ENCODE measurements at places on chromosomes 4 and X. TPM values are rescaled to one million over a fixed set of nuclear protein-coding genes. Genes with fewer than 3 reads are reported as not detected.

GRCh38 chrX:276581-277201 is 4.5 kb upstream of the PLCXD1 start:
- H3K4me1 ChIP-seq = peaks cover 17% of the 10 kb centered on the region
- H3K4me3 ChIP-seq = peak overlapping the region; percentile 81
- H3K27ac ChIP-seq = no peak overlapping the region
- H3K36me3 ChIP-seq = no peaks in the 10 kb centered on the region
- DNase-seq = peak; percentile 34
- H3K27me3 ChIP-seq = no peaks in the 10 kb centered on the region

DNA sequence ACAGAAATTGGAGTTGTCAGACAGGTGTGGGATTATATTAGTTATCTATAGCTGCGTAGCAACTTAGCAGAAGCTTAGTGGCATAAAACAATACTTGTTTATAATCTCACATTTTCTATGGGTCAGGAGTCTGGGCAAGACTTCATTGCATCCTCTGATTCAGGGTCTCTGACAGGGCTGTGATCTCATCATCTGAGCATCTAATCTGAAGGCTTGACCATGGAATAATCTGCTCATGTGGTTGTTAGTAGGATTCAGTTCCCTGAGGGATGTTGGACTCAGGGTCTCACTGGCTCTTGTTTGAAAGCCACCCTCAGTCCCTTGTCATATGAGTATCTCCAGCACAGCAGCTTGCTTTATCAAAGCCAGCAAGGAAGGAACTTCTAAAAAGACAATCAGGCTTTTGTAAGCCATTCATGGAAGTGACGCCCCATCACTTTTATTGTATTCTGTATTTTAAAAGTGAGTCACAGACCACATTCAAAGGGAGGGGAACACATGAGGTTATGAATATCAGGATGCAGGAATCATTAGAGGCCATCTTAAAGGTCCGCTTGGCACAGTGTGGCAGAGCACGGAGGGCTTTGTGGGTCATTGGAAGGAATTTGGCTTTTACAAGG is 37.2 kb upstream of the FAM9B start:
- H3K36me3 ChIP-seq = no peaks in the 10 kb centered on the region
- peaks cover 14% of the 10 kb centered on the region for H3K27me3 ChIP-seq
- H3K4me3 ChIP-seq = no peak overlapping the region
- no peak for DNase-seq

DNA sequence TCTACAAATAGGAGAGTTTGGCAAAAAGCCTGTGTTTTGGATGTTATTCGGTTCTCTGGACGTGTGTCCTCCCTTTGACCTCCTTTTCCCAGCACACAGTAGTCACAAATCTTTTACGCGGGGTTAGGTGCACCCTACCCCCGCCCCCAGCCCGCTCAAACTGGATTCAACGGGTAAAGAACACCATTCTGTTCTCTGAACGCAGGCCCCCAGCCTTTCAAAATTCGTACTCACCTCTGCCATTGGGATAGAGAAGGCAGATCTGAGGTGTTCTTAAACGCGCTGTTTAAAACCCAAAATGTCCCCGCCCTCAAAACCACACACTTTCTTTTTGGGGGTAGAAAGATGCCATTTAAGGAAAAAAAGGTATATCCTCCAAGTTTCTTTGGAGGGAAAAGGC is 2.7 kb downstream of the LEF1 start:
- no peak for DNase-seq
- peaks cover 49% of the 10 kb centered on the region for H3K4me1 ChIP-seq
- no peak overlapping the region for H3K27ac ChIP-seq

DNA sequence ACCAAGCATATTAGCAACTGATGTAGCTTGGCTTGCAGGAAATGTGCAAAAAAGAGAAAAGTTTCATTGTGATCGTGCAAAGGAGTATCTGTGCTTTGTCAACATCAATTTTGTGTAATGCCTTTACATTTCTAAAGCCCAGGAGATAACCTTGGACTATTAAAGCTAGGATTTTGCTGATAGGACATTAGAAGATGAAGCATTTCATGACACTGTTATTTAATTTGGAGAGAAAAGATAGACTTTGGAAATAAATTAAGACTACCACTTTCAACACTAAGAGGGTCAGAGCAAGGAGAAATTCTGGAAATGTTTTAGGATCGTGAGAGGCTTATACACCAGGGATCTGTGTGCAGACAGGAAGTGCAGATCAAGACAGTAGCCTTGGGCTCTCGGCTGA is 120.6 kb upstream of the MID1 start:
- H3K4me1 ChIP-seq = no peaks in the 10 kb centered on the region
- H3K4me3 ChIP-seq = no peak overlapping the region
- no peaks in the 10 kb centered on the region for H3K36me3 ChIP-seq
- H3K27ac ChIP-seq = no peak overlapping the region
- peaks cover 2% of the 10 kb centered on the region for H3K27me3 ChIP-seq
- no peak for DNase-seq

GRCh38 chrX:141341341-141341740 is 99.0 kb upstream of the SPANXC start:
- H3K36me3 ChIP-seq = no peaks in the 10 kb centered on the region
- DNase-seq = no peak
- no peak overlapping the region for H3K4me3 ChIP-seq
- H3K4me1 ChIP-seq = no peaks in the 10 kb centered on the region
- H3K27ac ChIP-seq = no peak overlapping the region

FABP2 gene
- total RNA-seq = not detected

SHROOM4 gene
- not detected for total RNA-seq

DNA sequence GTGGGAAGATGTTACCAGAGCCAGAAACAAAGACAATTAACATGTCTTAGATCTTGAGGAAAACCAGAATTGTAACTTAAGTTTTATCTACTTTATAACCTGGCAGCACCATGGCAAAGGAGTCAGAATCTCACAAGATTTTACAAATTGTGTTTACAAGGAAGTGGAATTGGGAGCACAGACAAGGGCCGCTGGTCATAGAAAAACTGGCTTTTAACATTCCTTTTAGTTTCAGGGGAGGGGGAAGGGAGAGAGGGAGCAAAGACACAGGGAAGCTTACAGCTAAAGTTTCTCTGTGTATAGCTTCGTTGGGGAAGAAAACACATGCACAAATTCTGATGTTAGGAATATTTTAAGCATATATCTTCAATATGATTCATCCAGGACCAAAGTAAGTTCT is 10.3 kb upstream of the UGT2B11 start:
- no peak overlapping the region for H3K27ac ChIP-seq
- no peaks in the 10 kb centered on the region for H3K4me1 ChIP-seq
- no peaks in the 10 kb centered on the region for H3K27me3 ChIP-seq
- DNase-seq = no peak
- no peaks in the 10 kb centered on the region for H3K36me3 ChIP-seq
- H3K4me3 ChIP-seq = no peak overlapping the region

ZFP42 gene
- not detected for total RNA-seq

GPRIN3 gene
- 1.8 TPM for total RNA-seq

- no peak for DNase-seq
- no peak overlapping the region for H3K27ac ChIP-seq
- H3K27me3 ChIP-seq = no peaks in the 10 kb centered on the region
- H3K4me1 ChIP-seq = no peaks in the 10 kb centered on the region
These were observed 12.6 kb downstream of the DMD start for GRCh38 chrX:33198561-33199279.

DNA sequence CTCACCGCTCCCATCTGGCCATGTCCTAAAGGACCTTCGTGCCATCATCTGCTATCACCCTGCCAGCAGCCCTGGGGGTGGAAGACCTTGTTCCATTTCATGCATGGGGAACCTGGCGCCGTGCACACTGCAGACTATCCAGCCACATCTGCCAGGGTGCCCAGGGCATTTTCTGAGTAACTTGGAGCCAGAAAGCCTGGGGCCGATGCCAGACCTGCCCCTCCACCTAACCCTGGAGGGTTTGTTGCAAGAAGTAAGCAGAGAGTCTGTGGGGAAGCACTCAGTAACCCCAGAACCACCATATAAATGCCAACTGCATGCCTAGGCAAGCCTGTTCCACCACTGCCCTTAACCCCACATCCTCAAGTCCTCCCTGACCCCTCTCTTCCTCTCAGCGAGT is 7.3 kb downstream of the HAUS7 start:
- no peak overlapping the region for H3K4me3 ChIP-seq
- H3K4me1 ChIP-seq = no peaks in the 10 kb centered on the region
- H3K27me3 ChIP-seq = no peaks in the 10 kb centered on the region
- H3K36me3 ChIP-seq = peaks cover 48% of the 10 kb centered on the region

PWWP3B gene
- not detected for total RNA-seq

GRCh38 chrX:128992107-128992971 is 531.0 kb downstream of the SMARCA1 start:
- H3K27ac ChIP-seq = peak overlapping the region; percentile 41
- H3K27me3 ChIP-seq = no peaks in the 10 kb centered on the region
- DNase-seq = no peak
- H3K36me3 ChIP-seq = no peaks in the 10 kb centered on the region
- no peaks in the 10 kb centered on the region for H3K4me1 ChIP-seq

PABPC4L gene
- total RNA-seq = not detected

- no peak overlapping the region for H3K27ac ChIP-seq
- no peaks in the 10 kb centered on the region for H3K4me1 ChIP-seq
- H3K36me3 ChIP-seq = no peaks in the 10 kb centered on the region
- DNase-seq = no peak
- H3K27me3 ChIP-seq = no peaks in the 10 kb centered on the region
- no peak overlapping the region for H3K4me3 ChIP-seq
These were observed 163.0 kb downstream of the FAM13A start for GRCh38 chr4:88893961-88894360.

GRCh38 chr4:8171266-8171665 is 12.7 kb upstream of the ABLIM2 start:
- no peaks in the 10 kb centered on the region for H3K27me3 ChIP-seq
- no peaks in the 10 kb centered on the region for H3K36me3 ChIP-seq
- no peak for DNase-seq

DNA sequence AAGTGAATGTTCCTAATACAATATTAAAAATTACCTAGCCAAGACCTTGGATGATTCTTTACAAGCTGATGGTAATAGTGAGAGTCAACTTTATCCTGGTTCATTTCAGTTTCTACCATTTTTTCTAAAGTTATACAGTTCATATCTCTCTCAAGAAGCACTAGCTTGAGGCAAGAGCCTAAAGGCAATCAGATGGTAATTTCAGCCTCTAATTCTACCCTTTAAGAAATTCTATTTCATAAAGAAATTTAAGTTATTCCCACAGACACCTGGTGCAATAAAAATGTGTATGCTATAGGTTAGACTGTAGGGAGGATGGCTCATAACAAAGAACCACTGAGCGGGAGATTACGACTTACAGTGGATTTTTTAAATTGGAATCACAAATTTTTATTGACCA is 984.2 kb upstream of the ADGRL3 start:
- H3K4me3 ChIP-seq = no peak overlapping the region
- H3K36me3 ChIP-seq = no peaks in the 10 kb centered on the region
- no peaks in the 10 kb centered on the region for H3K4me1 ChIP-seq
- no peak overlapping the region for H3K27ac ChIP-seq
- no peak for DNase-seq

- no peaks in the 10 kb centered on the region for H3K27me3 ChIP-seq
- no peak for DNase-seq
- H3K4me1 ChIP-seq = no peaks in the 10 kb centered on the region
These were observed 96.6 kb upstream of the SRD5A3 start for GRCh38 chr4:55249476-55249875.

PCDH10 gene
- total RNA-seq = not detected

GRCh38 chr4:26525771-26526150 is 35.5 kb upstream of the CCKAR start:
- no peak for DNase-seq
- H3K4me1 ChIP-seq = no peaks in the 10 kb centered on the region
- peaks cover 11% of the 10 kb centered on the region for H3K27me3 ChIP-seq
- H3K36me3 ChIP-seq = no peaks in the 10 kb centered on the region

CACNA1F gene
- 3.0 TPM for total RNA-seq

DNA sequence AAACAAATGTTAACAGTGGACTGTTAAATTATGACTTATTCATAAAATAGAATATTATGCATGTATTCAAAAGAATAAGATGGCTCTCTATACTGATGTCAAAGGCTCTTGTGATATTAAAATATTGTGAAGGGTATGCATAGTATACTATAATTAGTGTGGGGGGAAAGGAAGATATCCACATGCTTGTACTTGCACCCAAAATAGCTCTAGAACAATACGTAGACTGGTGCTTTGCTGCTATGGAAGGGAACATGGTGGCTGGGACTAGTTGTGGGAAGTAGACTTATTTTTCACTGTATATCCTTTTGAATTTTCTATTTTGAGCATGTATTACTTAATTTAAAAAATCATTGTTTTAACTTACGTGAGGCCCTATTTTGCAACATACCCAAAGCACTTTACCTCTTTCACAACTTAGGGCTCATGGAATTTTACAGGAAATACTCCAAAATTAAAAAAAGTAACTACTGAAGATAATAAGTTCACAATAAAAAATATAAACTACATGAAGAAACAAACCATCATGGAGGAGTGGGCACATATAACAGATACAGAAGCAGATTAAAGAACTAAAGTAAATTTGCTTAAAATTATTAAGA is 7.9 kb downstream of the PGRMC2 start:
- no peak for DNase-seq
- H3K4me1 ChIP-seq = peaks cover 13% of the 10 kb centered on the region
- no peaks in the 10 kb centered on the region for H3K27me3 ChIP-seq
- H3K4me3 ChIP-seq = no peak overlapping the region
- no peak overlapping the region for H3K27ac ChIP-seq
- H3K36me3 ChIP-seq = peaks cover 7% of the 10 kb centered on the region

AVPR2 gene
- total RNA-seq = not detected

ETDA gene
- total RNA-seq = not detected

DNA sequence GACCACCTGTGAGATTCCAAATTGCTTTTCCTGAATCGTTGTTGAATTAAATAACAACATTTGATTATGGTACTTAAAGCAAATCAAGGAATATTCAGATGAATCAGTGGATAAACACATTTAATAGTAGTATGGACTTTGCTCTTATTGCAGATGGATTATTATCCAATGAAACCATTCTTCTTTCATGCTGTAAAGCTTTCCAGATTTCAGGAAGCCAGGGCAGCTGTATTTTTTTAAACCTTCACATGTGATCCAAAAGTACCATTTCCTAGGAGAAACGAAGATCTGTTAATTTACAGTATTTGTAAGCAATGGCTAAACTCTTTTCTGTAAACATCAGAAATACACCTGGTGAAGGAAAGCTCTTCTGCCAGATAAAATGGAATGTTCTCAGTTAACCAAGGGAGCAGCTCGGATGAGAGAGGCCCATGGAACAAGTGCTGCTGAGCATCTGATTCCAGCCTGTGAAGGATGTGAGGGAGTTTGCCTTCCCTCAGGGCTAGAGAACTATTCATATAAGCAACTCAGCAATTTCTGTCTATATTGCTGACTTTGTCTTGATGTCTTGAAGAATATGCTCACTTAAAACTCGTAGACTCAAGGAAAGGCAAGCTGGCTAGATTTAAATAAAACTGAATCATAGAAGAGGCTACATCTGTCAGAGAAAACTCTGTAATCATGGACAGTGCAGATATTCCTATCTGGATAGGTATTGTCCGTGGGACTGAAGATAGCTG is 94.4 kb upstream of the LIMCH1 start:
- H3K4me1 ChIP-seq = no peaks in the 10 kb centered on the region
- no peak overlapping the region for H3K27ac ChIP-seq
- DNase-seq = no peak
- H3K36me3 ChIP-seq = no peaks in the 10 kb centered on the region
- H3K27me3 ChIP-seq = no peaks in the 10 kb centered on the region
- H3K4me3 ChIP-seq = no peak overlapping the region

- no peak overlapping the region for H3K27ac ChIP-seq
- H3K4me1 ChIP-seq = no peaks in the 10 kb centered on the region
- H3K4me3 ChIP-seq = no peak overlapping the region
- H3K36me3 ChIP-seq = no peaks in the 10 kb centered on the region
- DNase-seq = no peak
- no peaks in the 10 kb centered on the region for H3K27me3 ChIP-seq
These were observed 197.7 kb downstream of the SPATA18 start for GRCh38 chr4:52248820-52249219.

All from activated B cell treated with CpG ODN at 0.5 μM for 24 hours (primary cell).